ENCODE measurements at places on chromosomes 2 and 18.

DNA sequence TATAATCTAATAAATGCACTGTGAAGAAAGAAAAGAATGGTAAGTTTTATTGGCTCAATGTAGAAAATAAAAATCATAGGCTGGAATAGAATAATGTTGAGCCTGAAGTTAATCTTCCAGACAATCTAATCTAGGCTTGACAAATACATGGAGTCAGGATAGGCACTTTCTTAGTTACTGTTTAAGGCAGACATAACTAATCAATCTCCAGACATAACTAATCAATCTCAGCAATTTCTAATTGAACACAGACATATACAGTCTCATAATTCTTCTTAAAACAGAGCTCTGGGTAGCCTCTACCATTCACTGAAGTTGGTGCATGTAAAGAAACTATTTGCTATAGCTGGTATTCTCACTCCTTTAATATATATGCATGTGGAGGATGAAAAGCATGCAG lies 150.1 kb upstream of the CTAGE1 start:
- no peak for DNase-seq

DNA sequence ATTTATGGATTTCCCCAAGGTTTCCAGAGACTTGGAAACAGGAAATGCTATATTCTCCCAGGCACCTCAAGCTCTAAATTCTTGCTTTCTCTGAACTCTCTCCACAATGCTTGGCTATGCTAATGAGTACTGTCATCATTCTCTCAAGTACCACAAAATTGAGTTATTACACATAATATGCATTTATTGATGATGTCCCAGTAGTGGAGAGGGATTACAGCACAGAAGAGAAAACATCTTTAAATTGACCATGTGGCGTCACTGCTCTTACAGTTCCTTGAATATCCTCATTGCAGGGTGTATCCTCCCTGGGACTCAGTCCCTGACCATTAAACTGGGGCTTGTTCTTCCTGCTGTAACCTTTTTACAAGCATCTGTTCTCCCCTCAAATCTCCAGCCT lies 681.1 kb upstream of the FANCL start:
- no peak for DNase-seq

- DNase-seq: no peak
Observed at GRCh38 chr2:42519624-42520023, 25.8 kb upstream of the KCNG3 start.

GRCh38 chr2:169759987-169760386 lies 26.4 kb downstream of the KLHL23 start:
- DNase-seq: no peak

DNA sequence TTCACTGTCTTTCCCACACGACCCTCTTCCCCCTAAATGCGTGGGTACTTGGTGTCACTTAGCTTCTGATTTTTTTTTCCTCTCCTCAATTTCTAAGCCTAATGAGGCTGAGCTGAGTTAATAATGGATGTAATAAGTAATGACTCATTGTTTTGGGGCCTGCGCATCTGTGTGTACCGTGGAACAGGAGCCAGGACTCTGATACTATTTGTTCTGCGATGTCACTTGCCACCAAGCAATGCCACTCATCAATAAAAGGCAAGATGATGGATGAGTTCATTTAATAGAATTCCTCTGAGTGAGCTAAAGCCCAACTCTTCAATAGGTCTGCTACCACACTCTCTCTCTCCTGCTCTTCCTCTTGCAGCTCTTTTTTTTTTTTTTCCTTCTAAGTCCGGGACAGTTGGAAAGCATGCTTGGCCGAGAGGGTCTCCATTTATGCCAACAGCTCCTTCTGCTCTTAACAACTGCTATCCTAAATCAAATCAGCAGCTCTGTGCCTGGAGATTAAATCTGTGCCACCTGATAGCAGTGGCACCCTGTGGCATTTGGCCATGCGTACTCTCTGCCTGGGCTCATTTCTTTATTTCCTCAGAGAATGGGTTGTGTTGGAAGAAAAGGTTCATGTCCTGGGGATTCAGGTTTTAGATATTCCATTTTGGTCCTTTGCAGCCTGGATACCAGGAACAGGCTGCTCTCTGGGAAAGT lies 1284.2 kb upstream of the PIK3C3 start:
- DNase-seq: no peak

- DNase-seq: no peak
Observed at GRCh38 chr2:225452677-225453076, 53.2 kb downstream of the NYAP2 start.

DNA sequence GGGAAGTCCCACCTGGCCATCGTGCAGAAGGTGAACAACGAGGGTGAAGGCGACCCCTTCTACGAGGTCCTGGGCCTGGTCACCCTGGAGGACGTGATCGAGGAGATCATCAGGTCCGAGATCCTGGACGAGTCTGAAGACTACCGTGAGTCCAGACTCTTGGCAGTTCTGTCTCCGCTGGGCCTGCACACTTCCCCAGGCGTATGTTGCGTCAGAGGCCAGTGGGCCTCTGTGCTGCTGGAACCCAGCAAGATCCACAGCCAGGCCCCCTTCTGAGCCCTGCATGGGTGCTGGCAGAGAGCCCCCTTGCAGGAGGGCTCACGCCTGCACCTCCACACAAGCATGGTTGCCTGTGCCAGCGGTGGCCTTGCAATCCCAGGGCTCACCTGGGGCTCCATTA lies 9.0 kb downstream of the CNNM3 start:
- DNase-seq: no peak

DNA sequence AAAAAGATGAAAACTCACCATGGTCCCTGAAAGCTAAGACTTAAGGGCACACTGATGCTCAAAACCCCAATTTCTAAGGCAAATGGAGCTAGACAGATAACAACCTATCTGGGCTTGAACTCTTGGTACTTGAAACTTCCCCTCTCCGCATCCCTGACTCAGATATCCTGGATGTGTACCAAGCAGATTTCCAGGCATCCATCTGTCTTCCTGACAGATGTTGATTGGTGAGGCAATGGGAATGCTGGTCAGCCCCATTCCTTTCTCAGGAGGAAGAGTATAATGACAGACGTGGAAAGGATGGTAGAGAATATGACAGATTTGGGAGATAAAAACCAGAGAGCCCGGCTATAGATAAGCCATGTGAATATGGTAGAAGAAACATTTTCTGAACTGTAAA lies 69.2 kb downstream of the ADD2 start:
- no peak for DNase-seq

GRCh38 chr2:171522052-171522787 lies at the start of gene CYBRD1:
Gene CYBRD1, plus strand, starts transcription at chr2:171522474. Its CDS starts 72 bp downstream, at chr2:171522546.
- DNase-seq: peak; percentile 18

- DNase-seq: no peak
Observed at GRCh38 chr18:37572736-37573135, 7.1 kb upstream of the CELF4 start.

- no peak for DNase-seq
Observed at GRCh38 chr18:63588909-63589308, 1.8 kb downstream of the SERPINB13 start.

- no peak for DNase-seq
Observed at GRCh38 chr2:14143435-14143834, 489.1 kb upstream of the LRATD1 start.

- no peak for DNase-seq
Observed at GRCh38 chr18:22417496-22418188, at the start of gene CTAGE1. Gene CTAGE1, minus strand, starts transcription at chr18:22417915. Its CDS starts 104 bp downstream, at chr18:22417811.

DNA sequence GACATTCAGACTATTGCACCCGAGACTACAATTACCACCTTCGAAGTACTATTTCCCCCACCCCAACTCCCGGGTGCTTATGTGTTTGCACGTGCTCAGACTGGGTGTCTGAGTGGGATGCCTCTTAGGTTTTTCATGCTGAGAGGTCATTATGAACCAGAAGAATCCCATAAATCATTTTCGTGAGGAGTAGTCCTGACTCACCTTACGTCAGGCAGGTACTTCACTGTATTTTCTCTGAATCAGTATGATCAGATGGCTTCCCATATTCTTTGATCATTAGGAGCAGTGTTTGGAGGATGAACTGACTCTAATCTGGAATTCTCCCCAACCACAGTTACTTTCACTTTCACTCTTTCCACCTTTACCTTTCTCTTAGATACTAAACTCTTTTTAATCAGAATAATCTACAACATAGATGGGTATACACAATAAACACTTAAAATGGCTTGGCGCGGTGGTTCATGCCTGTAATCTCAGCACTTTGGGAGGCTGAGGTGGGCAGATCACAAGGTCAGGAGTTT lies 38.4 kb upstream of the STAT4 start:
- no peak for DNase-seq

DNA sequence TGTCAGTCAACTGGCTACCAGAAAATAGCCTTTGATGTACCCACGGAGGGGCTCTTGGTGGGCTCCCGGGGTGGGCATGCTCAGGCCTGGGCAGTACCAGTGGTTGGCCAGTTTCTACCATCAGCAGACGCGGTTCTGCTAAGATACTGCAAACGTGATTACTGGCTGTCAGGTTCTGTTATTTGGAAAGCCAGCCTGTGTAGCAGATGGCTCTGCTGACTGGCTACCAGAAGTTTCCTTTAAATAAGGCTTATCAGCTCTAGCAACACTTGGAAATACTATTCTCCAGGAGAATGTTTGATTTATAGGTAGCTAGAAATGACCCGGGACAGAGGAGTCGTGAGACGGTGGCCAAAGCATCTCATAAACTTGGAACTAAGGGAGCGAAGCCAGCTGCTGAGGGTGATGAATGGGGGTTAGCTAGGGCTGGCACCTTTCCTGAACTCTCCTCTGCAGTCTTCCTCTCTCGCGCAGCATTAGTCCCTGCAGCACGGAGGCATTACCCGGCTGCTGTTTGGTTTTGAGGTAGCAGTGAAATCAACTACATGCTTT lies 171.9 kb downstream of the AGAP1 start:
- no peak for DNase-seq

DNA sequence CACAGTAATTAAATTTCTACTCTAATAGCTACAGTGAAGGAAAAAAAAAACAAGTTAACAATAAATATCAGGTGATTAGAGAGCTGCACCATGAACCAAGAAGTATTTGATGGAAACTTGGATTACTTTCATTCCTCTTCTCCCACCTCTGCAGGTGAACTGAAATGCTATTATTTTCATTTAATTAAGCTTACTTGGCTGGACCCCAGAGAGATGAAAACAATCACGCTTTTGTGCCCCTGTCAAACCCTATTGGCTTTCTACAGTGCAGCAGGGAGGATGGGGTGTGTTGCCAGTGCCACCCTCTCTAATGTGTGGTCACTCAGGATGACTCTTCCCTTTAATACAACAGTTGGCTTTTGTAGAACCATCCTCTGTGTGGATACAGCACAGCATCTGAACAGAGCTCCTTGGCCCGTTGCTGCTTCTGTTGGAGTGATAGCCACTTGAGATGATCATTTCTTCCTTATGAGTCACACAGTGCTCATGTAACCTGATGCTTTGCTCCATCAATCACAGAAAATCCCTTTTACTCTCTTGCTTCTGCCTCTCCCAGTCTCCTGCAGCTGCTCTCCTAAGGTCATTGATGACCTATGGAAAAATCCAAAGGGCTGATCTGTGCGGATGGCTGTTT lies 5.5 kb upstream of the ARL4C start:
- no peak for DNase-seq

DNA sequence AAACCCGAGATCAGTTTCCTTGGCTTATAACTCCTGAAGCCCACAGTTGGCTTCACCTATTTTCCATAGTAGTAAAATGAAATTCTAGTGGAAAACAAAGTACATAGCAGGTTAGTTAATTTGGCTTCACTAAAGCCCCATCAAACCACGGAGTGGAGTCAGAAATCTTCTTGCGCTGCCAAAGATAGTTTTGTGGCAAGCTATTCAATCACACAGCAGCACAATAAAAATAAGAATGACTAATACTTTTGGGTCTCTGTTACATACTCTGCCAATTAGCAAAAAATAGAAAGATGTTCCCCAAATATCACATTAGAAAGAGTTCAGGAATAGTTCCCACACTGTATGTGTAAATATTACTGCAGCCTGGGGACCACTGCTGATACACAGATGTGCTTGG lies 175.2 kb upstream of the NOL4 start:
- DNase-seq: no peak

DNA sequence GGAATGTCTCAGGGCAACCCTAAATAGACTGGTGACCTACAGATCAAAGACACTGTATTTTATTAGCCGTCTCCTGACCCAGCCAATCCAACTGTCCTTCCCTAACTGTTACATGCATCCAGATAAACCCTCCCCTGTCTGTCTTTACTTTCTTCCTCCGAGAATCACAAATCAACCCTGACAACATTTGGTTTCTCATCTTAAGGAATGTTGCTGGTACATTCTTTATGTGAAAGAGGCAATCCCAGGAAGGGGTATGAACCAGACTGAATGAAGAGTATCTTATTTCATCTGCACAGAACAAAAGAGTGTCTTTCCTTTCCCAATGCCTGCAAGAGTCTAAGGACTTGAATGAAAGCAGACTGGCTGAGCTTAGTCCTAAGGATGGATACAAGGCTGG lies 113.9 kb upstream of the LTBP1 start:
- no peak for DNase-seq

GRCh38 chr2:104840156-104840555 lies 13.8 kb upstream of the POU3F3 start:
- no peak for DNase-seq

GRCh38 chr2:127379712-127380355 lies 7.9 kb downstream of the MAP3K2 start:
- no peak for DNase-seq

GRCh38 chr2:183740241-183740640 lies 616.0 kb downstream of the NUP35 start:
- DNase-seq: no peak

DNA sequence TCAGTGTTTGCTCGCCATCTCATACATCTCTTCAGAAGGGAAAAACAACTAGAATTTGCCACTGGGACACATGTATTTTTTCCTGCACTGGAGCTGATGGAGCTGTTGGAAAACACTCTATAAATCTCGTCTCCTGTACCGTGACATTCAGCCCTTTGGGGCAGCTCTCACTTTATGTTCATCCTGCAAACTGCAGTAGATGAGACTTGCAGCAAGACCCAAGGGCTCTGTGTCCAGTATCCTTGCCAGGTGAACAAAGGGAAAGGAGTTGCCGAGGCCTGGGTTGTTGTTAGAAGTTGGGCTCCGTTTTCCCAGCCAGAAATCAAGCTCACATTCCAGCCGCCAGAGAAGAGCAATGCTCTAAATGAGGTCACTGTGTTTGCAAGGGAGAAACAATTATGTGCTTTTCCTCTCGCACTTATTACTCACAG lies 285.1 kb downstream of the SLC4A3 start:
- DNase-seq: no peak

DNA sequence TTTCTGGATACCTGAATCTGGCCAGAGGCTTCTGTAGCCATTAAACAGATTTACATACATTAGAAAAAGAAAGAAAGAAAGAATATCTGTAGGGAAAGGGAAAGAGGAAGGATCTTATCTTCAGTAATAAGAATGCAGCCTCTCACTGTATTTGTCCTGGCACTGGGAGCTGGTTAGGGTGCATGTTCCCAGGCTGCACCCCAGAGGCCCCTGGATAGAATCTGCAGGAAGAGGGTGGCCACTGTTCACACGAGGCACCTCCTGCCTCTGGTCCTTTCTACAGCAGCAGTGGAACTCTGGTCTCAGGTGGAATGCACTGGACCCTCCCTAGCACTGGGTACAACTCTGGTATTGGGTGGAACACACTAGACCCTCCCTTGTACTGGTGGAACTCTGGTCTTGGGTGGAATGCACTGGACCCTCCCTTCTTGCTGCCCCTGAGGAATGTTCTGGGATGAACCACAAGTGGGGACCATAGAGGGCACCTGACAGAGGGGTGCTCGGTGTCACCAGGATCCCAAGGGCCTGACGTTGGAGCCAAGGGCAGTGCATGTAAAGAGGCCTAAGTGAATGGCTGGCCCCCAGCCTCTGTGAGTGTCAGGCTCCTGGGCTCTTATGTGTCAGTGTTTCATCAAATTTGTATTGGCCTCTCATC lies 27.4 kb upstream of the PXDN start:
- DNase-seq: no peak

GRCh38 chr2:105556366-105556765 lies 157.5 kb upstream of the FHL2 start:
- DNase-seq: no peak

All from stimulated activated CD4-positive, alpha-beta T cell treated with anti-CD3 and anti-CD28 coated beads, Interleukin-12 subunit alpha, Interleukin-12 subunit beta, amount 100 ng/mL, for 24 hours (primary cell).